ENCODE measurements at places on chromosomes 1 and 21.
A peak's percentile ranks its signal among the peaks of the same experiment; 100 is the strongest.

DNA sequence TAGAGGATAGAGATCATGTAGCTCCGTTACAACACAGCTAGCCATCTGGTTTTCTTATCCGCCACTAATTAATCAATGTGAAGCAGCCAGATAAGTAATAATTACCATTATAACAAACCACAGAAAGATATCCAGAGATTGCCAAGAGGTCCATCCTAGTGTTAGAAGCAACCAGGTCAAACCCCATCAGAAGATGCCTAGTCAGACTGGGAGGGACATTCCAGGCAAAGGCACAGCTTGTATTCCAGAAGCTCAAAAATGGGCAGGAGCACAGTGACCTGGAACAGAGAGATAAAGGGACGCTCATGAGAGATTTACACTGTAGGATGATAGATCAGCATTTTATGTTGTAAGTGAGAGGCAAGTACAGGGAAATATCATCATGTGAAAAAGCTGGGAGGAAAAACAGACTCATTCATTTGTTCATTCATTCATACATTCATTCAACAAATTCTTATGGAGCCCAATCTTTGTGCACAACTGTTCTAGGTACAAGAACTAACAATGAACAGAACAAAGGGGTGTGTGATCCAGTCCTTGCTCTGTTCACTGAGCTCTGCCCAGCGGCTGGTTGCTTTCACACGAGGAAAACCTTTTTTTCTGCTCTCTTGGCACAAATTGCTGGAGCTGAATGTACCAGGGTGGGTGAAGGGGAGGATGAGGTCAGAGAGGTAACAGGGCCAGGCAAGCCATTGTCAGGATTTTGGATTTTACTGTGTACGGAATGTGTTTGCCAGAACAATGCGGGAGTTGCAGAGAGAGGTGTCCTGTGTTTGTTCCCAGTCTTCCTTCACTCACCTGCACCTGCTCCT, 240.8 kb upstream of the FGGY start:
- peak; percentile 59 for DNase-seq

DNA sequence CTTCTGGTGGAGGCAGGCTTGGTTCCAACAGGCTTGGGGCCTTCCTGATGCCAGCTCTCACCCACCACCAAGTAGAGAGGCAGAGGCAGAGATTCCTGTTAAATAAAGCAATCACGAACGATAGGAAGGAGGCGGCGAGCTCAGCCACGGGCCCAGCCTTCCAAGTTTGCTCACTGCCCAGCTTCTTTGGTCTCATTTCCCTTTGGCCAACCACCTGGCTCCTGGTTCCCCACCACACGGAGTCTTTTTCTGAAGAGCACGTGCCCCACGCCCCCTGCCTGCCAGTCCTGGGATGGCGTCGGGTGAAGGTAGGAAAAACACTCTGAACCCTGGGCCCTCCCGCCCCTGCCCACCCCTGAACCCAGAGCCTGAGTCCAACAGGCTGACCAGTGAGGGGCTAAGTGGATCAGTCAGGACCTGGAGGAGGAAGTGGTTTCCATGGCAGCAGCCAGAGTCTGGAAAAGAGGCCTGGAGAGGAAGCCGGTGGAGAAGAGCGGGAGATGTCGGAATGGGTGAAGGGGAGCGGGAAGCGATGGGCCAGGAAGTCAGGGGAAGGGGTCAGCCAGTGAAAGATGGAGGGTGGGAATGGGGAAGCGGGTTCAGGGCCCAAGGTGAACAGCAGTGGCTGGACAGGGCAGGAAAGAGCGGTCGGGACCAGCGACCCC, 158.2 kb upstream of the KLHDC7A start:
- DNase-seq: peak; percentile 58

GRCh38 chr1:87273291-87273690, 55.4 kb upstream of the LMO4 start:
- DNase-seq: no peak

GRCh38 chr1:236677641-236678235, 8.6 kb upstream of the ACTN2 start:
- DNase-seq: no peak

DNA sequence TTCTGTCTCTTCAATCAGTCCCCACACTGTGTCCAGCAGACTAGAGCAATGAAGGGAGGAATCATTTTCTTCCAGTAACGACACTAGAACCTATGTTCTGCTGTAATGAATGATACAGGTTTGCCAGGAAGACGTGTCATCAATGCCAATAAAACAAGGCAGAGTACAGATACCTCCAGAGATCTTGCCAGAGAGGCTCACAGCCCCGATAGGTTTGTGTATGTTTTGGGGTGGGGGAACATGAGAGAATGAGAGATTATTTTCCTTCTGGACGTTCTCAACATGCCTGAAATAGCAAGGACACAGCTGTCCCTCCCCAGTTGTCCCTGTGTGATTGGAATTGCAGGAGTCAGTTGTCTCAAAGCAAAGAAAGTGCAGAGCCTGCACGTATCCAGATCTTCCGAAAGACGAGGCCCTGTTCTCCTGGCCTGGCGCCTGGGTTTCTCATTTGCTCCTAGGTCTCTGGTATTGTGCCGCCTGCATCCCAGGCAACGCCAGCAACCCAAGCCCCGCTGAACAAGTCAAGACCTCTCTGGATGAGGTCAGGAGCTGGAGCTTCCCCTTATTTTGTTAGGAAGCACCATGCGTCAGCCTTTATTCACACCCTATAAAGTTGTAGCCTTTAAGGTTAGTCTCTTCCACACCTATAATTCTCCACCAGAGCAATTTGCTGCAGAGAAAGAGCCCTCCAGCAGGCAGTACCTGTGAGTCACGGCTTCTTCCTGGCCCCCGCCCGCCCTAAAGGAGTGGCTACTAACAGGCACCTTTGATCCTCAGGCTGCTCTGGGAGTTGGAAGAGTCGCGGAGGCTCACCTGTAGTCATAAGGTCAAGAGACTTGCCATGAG, 130.5 kb downstream of the TOMM20 start:
- DNase-seq: no peak

DNA sequence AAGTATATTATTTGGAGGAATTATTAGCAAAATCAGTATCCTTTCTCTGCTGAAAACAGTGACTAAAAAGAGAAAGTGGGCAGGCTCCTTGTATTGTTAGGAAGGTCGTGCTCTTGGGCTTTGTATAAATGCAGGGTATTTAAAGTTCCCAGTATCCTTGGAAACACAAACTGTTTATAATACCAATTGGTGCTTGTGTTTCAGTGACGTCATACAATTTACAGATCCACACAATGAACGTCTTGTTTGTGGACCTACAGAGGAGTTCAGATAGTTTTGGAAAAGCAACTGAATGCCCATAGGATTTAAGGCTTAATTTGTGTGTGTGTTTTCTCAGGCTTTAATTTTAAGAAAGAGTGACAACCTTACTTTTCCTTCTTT, 168.2 kb downstream of the RASAL2 start:
- DNase-seq: no peak

- peak; percentile 37 for DNase-seq
Observed at GRCh38 chr1:96596226-96596922, 125.2 kb upstream of the PTBP2 start.

- DNase-seq: no peak
Observed at GRCh38 chr1:155158991-155159390, 14.1 kb downstream of the KRTCAP2 start.

DNA sequence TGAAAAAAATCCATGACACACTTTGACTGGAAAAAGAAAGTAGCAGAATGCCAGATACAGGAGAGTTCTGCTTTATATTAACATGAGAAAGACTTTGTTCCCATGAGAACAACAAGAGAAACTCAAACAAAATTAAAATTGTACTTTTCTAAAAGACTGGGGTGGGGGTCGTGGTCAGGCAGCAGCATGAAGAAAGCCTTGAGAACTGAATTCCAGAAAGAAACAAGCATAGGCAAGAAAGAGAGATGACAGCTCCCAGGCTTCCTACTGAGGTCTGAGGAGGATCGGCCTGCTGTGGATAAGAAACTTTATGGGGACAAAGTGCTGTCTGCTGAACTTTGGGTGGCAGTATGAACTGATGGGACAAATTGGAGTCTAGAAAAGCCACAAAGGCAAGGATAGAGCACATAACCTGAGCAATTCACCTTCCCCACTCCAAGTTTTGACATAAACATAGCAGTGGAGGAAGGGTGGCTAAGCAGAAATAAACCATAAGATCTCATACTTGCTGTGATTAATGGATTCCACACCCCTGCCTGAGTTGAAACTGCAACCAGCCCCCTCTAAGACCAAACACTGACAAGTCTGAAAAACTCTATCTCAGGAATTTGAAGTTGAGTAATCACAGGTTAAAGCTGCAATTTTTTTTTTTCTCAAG, 43.7 kb downstream of the COL6A1 start:
- no peak for DNase-seq

DNA sequence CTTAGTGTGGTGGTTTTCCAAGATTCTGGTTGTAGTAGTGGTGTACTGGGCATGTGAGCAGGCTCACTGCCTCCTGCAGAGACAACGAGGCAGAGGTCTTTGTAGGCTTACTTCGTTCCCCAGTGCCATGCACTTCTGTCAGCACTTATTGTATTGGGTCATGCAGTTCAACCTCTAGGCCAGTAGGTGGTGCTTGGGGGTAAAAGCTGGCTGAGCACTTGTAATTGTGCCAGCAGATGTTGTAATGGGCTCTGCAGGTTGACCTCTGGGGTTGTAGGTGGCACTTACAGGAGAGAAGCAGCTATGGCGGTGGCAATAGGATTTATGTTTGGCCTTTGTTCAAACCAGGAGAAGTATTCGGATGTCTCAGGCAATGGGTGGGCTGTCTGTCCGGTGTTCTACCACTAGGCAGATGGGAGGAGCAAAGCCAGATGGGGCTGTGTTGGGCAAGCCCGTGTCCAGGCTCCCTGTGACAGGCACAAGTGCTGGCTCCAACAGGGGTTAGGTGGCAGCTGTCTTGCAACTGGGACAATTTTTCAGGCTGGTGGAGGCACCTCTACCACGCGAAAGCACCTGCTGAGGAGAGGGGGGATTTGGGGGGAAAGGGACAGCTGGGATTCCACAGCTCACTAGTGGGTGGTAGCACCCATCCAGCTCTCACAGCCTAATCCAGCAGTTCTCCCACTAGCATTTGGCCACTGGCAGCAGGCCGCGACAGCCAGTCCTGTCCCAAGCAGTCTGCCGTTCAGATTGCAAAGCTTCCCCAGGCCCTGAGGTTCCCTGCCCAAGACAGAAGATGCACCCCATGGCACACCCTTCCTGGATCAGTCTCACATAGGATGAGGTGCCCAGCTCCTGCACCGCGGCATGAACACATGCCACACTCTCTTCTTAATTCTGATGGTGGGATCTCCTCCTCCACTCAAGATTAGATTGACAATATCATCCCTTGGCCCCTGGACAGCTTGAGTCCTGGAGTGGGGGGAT, 274.5 kb downstream of the CTH start:
- DNase-seq: peak; percentile 57

- DNase-seq: no peak
Observed at GRCh38 chr1:235746245-235746644, 96.7 kb upstream of the GNG4 start.

GRCh38 chr1:41626616-41627375, 142.3 kb upstream of the EDN2 start:
- no peak for DNase-seq

- no peak for DNase-seq
Observed at GRCh38 chr1:156497743-156498431, 2.7 kb downstream of the MEF2D start.
